ENCODE measurements at places on chromosomes 1 and 21.

GRCh38 chr1:107781245-107781644, 183.7 kb downstream of the VAV3 start:
- DNase-seq: no peak

DNA sequence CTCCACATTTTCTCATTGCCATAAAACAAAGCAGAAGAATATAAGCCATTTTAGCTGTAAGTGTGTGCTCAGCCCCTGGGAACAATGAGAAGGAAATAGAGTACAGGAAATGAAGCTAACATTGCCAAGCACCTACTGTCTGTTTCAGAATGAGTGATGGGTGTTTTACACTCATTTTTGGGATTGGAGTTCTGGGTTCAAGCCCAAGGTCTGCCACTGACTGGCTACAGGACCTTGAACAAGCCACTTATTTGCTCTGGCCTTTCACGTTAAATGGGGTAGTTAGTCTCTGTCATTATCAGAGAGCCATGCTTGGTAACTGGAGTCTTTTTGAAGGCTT, 80.7 kb upstream of the KAZN start:
- DNase-seq: no peak

GRCh38 chr1:223832637-223832943, 13.2 kb downstream of the TP53BP2 start:
- DNase-seq: no peak

DNA sequence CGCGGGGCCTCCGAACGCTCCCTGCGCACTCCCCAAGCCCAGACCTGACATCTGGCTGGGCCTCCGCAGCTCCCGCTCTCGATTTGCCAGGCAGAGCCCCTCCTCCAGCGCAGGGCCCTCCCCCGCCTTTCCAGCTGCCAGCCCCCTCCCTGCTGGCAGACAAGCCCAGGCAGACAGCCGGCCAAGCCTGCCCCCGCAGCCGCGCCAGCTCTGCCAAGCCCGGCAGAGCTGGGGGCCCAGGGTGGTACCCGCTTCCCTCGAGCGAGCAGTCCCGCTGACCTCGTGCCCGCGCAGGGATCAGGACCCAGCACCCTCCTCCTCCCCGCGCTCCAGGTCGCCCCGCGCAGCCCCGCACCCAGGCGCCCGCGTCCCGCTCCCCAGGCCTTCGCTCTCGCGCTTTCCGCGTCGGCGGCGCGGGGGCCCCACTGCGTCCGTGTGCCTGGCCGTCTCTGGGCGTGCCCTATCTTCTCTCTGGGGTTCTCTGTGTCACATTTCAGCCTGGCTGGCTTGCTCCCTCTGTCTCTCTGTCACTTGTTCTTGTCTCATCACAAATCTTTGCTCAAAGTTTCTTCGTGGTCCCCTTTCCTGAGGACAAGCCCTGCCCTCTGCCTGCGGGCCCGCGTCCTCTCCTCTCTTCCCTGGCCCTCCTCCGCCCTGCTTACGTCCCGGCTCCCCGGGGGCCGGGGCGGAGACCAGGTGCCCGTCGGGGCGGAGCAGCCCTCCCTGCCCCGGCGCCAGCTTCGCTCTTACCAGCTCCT, 580 bp downstream of the INKA2 start:
- peak; percentile 76 for DNase-seq

All from NCI-H1417 (cell line).